ENCODE measurements at places on chromosomes 5 and 9.

GRCh38 chr5:171115519-171115918, 193.5 kb upstream of the TLX3 start:
- DNase-seq, result no peak

GRCh38 chr9:136847088-136847825, 2.0 kb upstream of the PHPT1 start:
- DNase-seq, result no peak

DNA sequence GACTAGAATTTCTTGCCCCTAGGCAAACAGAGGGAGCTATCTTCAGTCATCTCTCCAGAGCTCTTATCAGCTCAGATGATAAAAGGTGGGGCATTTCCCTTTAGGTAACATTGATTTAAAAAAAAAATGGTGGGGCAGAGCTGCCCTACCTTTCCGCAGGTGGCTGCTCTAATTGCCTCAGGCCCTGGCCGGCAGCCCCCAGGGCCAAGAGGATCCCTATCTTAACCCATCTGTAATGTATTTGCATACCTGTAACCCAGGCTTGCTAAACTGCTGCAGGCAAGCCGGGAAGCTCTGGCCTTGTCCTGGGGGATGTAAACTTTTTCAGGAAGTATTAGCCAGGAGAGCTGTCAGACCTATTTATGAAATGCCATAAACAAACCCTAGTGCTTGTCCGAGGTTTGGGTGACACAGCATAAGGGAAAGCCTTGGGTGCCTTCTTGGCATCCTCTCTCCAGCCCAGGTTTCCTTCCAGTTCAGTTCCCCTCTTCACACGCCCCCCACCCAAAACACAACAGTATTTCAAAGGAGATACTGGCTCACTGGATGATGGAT, 20.9 kb upstream of the ZSWIM6 start:
- no peak for DNase-seq

DNA sequence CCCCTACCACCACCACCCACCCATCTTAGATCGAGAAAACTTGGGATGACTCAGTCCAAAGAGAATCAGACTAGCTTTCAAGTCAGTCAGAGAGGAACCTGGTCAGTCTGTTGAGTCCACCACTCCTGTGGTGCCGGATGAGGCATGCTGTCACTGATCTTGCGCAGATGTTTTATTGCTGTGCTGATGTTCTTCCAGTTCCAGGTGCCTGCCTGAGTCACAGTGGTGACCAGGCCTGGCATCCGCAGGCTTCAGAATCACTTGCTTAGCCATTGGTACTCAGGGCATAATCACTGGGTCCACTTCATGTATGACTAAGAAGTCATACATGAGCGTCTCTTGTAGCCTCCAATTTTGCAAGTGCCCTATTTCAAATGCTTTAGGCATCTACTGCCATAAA, 114.1 kb downstream of the MUSK start:
- no peak for DNase-seq

DNA sequence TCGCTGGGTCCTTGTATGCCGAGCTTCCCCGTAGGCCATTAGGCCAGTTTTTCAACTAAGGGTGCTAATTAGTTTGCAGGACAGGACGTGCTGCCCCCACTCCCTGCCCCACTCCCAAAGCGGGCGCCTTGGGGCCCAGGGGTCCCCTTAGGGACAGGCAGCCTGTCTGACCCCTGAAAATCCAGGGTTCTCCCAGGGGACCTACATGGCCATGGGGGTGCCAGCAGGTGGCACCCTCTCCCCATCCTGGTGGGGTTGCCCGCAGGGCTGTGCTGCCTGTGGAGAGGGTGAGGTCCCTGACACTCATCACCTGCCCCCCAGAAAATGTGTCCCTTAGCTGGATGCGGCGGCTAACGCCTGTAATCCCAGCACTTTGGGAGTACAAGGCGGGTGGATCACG, 8.5 kb upstream of the CCDC187 start:
- DNase-seq, result peak; percentile 53

- DNase-seq, result no peak
Observed at GRCh38 chr9:101458963-101459631, 23.5 kb upstream of the ALDOB start.

DNA sequence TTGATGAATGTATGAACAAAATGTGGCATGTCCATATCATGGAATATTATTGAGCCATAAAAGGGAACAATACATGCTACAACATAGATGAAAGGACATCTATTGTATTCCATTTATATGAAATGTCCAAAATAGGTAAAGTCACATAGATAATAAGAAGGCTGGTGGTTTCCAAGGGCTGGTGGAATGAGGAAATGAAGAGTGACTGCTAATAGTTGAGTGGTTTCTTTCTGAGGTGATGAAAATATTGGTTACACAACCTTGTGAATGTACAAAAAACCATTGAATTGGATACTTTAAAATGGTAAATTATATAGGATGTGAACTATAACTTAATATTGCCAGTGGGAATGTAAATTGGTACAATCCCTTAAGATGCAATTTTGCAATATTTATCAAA, 5.2 kb downstream of the ARSB start:
- no peak for DNase-seq

- DNase-seq, result no peak
Observed at GRCh38 chr9:78777747-78778146, 480.8 kb downstream of the PSAT1 start.

- no peak for DNase-seq
Observed at GRCh38 chr5:132471151-132471907, 19.2 kb downstream of the IRF1 start.

DNA sequence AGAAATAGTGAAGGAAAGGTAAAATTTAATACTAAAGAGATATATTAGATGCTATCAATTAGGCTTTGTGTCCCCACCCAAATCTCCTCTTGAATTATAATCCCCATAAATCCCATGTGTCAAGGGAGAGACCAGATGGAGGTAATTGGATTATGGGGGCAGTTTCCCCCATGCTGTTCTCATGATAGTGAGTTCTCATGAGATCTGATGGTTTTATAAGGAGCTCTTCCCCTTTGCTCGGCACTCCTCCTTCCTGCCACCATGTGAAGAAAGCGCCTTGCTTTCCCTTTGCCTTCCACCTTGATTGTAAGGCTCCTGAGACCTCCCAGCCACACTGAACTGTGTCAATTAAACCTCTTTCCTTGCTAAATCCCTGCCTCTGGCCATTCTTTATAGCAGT, 697.0 kb upstream of the RGMB start:
- DNase-seq, result no peak

DNA sequence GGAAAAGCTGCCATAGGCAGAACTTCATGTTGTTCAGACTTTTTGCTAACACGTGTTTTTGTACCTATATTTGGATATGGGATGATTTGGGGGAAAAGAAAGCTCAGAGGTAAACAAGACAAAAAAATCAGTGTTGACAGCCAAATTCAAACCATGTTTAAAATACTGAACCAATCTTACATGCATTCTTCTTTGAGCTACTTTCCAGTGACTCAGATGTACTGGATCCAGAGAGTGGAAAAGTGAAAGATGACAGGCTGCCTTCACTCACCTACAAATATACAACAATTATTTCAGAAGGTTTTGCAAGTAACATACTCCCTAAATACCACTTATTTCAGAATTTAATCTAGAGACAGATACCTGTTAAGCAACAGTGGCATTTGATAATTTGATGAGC, 165.7 kb downstream of the MPDZ start:
- no peak for DNase-seq

DNA sequence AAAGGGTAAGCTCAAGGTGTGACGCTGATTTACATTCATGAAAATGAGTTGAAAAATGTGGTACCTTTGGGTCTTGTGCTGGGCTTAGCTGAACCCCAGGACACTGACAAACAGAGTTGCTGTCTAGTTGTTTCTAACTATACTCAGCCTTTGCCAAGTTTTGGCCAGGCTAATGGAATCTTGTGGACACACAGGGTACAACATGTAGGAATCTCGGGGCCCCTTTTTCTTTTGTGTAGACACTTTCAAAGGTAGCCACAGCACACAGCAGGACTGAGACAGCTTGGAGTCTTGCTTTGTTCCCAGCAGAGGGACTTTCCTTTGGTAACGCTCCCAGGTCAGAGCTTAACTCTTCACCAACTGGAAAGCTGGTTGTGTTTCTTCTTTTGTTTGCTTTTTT, 7.8 kb downstream of the LIX1 start:
- no peak for DNase-seq

- DNase-seq, result no peak
Observed at GRCh38 chr9:95783426-95783975, 92.0 kb upstream of the ERCC6L2 start.

DNA sequence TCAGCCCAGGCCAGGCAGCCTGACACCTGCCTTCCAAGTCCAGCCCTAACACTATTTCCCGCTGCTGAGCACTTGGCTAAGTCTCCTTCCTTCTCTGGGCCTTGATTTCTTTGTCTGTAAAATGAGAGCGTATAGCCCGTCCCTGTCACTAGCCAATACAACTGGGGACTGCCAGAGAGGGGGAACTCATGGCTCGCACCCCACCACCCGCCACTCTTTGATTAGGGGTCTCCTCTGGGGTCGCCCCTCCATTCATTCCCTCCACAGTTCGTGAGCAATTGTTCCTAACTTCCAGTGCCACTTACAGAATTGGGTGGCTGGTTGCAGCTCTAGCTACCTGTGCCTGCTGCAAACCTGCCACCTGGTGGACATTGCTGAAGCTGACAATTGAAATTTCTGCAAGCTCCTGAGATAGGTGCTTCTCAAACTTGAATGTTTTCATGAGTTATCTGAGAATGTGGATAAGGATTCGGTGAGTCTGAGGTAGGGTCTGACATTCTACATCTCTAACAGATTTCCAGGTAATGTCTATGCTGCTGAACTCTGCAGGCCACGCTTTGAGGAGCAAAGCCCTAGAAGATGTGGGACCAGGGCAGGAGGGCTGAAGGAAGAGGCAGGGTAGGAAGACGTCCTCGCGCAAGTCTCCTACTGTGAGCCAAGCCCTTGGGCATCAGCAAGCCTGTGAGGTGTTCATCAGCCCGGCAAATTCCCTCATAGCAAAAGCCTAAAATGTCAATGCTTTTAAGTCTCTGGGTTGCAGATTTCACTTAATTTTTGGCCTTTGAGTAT, 13.3 kb upstream of the RECK start:
- DNase-seq, result peak; percentile 74

GRCh38 chr5:114953565-114953964, 216.1 kb downstream of the TRIM36 start:
- DNase-seq, result no peak

GRCh38 chr5:148060309-148060708, 3.5 kb upstream of the SPINK5 start:
- no peak for DNase-seq

DNA sequence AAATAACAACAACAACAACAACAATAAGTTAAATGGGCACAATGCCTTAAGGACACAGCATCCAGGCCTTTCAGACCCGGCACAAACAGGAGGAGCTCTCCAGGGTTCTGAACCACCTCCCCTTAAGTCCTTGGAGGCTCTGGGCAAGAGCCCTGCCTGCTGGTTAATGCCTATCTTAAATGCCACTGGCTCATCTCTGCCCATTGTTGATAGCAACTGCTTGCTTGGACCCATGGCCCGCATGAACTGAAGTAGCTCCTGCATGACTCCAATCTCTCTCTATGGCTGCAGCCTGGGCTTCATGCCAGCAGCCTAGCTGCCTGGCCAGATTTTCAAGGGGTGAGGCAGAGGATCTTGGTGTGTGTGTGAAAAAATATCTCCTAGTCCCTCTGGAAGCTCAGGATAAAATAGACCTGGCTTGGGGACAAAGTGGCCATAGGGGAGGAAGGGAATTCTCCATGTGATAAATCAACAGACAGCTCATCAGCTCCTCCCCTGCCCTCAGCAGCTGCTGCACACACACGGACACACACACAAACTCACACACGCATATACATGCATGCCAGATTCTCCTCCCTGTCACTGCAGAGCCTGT, 27.4 kb downstream of the FAM219A start:
- DNase-seq, result peak; percentile 60

DNA sequence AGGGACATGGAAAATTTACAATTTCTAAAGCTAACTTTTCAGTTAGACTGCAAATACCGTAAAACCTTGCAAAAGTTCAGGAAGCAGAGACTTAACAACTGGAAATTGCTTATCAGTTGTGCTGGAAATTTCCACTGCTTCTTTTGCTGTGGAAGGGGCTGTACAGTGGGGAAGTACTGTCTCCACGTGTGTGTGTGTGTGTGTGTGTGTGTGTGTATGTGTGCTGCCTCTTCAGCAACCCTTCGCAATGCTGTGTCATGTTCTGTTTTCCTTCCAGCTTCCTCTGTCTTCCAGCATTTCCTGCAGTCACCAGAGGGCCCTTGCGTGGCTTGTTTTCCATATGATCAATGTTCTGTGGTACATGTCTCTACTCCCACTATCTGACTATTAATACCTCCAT, 87.5 kb upstream of the RANBP3L start:
- DNase-seq, result no peak

DNA sequence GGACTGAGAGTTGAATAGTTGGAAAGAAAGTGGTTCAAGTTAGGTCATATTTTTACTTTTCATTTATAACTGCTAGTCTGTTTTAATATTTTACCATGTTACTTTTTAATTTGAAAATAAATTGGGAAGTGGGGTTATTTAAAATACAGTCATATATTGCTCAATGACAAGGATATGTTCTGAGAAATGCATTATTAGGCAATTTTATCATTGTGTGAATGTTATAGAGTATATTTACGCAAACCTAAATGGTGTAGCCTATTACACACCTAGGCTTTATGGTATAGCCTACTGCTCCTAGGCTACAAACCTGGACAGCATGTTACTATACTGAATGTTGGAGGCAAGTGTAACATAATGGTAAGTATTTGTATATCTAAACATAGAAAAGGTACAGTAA, 5.2 kb downstream of the CCDC152 start:
- DNase-seq, result no peak

- DNase-seq, result peak; percentile 73
Observed at GRCh38 chr5:75034137-75034739, 18.1 kb downstream of the GCNT4 start.

- DNase-seq, result no peak
Observed at GRCh38 chr5:179307931-179308471, 37.3 kb downstream of the ADAMTS2 start.

DNA sequence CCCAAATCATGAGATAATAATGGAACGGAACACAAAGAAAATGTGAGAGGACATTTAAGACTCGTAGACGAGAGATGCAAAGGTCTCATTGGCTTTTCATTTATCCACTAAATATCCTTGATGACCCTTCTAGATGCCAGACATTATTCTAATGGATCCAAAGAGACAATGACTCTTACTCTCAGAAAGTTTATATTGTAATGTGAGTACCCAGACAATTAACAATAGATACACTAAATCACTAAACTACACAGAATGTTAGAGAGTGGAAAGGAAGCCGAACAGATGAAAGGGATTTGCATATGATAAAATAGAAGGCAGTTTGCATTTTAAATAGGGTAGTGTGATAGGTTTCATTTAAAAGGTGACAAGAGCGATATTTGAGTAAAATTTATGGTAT, 973.3 kb downstream of the TAF11L14 start:
- no peak for DNase-seq

GRCh38 chr9:19102181-19102630, 498 bp downstream of the HAUS6 start:
- no peak for DNase-seq
